ENCODE measurements at places on chromosomes 2 and 18.

GRCh38 chr2:183248866-183249567 is 124.8 kb downstream of the NUP35 start:
- DNase-seq = no peak

- no peak for DNase-seq
Measured at GRCh38 chr2:179822540-179822939, 38.9 kb downstream of the ZNF385B start.

GRCh38 chr18:55064760-55065159 is 105.5 kb upstream of the CCDC68 start:
- no peak for DNase-seq

GRCh38 chr2:159946326-159946999 is 116.0 kb downstream of the PLA2R1 start:
- no peak for DNase-seq

- DNase-seq = no peak
Measured at GRCh38 chr2:119230219-119231185, 6.9 kb downstream of the STEAP3 start.

GRCh38 chr2:200966770-200967169 is 3.3 kb upstream of the ORC2 start:
- DNase-seq = no peak
